ENCODE measurements at places on chromosomes 3 and 15. TPM values are rescaled to one million over a fixed set of nuclear protein-coding genes. Genes with fewer than 3 reads are reported as not detected.

- peaks cover 7% of the 10 kb centered on the region for H3K27me3 ChIP-seq
- H3K4me1 ChIP-seq = no peaks in the 10 kb centered on the region
- no peak overlapping the region for H3K27ac ChIP-seq
- H3K36me3 ChIP-seq = no peaks in the 10 kb centered on the region
- no peak overlapping the region for H3K4me3 ChIP-seq
- DNase-seq = no peak
Measured at GRCh38 chr3:16090024-16090423, 84.5 kb upstream of the GALNT15 start.

DNA sequence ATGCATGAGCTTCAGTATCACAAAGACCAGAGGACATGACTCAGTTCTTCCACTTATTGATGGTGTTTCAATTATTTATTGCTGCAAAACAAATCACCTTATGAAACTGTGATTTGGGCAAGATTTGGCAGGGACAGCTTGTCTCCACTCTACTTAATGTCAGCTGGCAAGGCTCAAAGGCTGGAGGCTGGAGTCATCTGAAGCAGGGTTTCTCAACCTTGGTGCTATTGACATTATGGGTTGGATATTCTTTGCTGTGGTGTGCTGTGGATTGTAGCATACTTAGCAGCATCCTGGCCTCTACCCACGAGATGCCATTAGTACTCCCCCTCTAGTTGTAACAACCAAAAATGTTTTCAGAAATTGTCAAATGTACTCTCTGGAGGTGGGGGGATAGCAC is 138.8 kb upstream of the PEX5L start:
- no peaks in the 10 kb centered on the region for H3K27me3 ChIP-seq
- no peak overlapping the region for H3K4me3 ChIP-seq
- H3K4me1 ChIP-seq = no peaks in the 10 kb centered on the region
- H3K27ac ChIP-seq = no peak overlapping the region
- no peak for DNase-seq

The SERPINI1 gene
- 2.9 TPM for total RNA-seq

DNA sequence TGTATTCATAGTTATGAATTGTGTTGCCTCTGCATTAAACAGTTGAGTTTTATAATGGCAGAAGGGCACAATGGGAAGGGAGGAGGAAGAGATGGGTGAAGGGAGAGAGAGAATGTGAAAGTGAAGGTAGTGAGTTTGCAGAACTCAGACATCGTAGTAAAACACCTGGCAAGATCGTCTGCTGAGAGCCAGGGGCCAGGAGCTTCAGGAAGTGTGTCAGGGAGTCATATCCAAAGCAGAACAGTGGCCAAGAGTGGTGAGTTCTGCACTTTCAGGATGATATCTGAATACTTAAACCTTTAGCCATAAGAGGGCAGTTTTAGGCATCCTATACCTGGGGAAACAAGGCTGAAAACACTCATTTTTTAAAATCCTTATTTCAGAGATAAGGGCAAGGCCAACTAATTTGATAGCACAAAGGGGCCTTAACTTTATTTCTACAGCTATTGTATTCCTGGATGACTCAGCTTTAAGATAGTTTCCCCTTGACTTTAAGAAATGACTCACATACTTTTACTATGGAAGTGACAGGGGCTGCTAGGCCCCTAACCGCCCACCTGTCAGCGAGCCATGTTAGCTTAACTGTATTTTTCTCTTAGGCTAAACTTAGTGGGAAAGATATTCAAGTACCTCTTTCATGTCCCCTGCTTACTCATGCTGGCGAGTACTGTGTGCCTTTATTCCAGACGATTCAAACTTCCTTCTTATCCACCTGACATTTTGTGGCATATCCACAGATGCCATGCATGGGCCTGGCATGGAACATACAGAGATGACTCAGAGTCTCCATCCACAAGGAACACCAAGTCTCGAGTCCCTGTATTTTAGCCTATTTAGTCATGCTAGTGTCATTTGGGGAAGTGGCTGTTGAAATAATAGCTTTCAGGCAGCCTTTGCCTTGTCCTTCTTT is 53.9 kb downstream of the RLBP1 start:
- no peaks in the 10 kb centered on the region for H3K27me3 ChIP-seq
- peaks cover 13% of the 10 kb centered on the region for H3K4me1 ChIP-seq
- peak overlapping the region; percentile 52 for H3K27ac ChIP-seq
- peaks cover 6% of the 10 kb centered on the region for H3K36me3 ChIP-seq
- DNase-seq = peak; percentile 27

GRCh38 chr3:185813205-185813604 is 11.6 kb downstream of the IGF2BP2 start:
- no peak for DNase-seq
- no peak overlapping the region for H3K4me3 ChIP-seq
- no peaks in the 10 kb centered on the region for H3K4me1 ChIP-seq
- peaks cover 36% of the 10 kb centered on the region for H3K27me3 ChIP-seq
- H3K27ac ChIP-seq = no peak overlapping the region
- H3K36me3 ChIP-seq = no peaks in the 10 kb centered on the region

The ACTRT3 gene
- total RNA-seq = 0.58 TPM

- H3K4me3 ChIP-seq = no peak overlapping the region
- no peaks in the 10 kb centered on the region for H3K27me3 ChIP-seq
- no peak overlapping the region for H3K27ac ChIP-seq
- DNase-seq = no peak
Measured at GRCh38 chr15:77143191-77143590, 72.3 kb upstream of the TSPAN3 start.

DNA sequence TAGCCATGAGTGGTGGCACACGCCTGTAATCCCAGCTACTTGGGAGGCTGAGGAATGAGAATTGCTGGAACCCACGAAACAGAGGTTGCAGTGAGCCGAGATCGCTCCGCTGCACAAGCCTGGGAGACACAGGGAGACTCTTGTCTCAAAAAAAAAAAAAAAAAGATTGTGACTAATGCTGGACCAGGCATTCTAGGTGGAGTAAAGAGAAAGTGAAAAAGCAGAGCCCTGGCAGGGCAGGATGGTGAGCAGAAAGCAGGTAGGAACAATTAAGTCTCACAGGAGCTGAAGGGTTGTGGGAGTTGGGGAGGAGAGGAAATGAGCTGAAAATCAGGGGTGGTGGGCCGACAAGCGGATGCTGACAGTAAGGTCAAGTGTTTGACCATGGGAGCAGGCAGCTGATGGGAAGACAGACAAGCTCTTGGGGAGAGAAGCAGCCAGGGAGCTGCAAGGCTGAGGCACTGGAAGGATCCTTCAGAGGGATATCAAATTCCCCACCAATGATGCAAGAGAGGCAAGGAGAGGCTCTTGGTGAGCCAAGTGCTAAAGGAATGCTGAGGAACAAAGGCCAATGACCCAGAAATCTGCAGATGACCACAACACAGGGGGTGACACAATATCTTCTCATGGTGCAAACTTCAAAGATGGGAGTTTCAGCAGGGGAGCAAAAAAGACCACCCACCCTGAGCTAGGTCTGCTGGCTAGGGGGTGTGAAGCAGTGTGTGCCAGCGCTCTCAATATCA is 251.1 kb downstream of the ULK4 start:
- H3K27ac ChIP-seq = no peak overlapping the region
- no peaks in the 10 kb centered on the region for H3K27me3 ChIP-seq
- no peak for DNase-seq
- no peak overlapping the region for H3K4me3 ChIP-seq

DNA sequence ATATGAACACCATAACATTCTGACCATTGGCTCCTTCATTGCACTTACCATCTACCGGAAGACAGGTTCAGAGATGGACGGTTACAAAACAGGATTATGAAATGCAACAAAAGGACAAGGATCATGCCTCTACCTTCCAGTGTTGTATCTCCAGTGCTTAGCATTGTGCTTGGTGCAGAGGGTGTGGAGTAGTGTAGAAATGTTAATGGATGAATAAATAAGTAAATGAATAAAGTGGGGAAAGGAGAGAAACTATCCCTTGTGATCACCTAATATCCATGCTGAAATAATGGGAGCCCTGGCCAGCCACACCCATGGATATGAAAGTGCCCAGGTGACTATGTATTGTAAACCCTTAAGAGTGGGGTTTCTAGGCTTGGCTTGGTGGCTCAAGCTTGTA is 344.8 kb upstream of the LMCD1 start:
- DNase-seq = no peak
- H3K4me1 ChIP-seq = no peaks in the 10 kb centered on the region
- H3K27ac ChIP-seq = no peak overlapping the region
- H3K27me3 ChIP-seq = no peaks in the 10 kb centered on the region
- no peak overlapping the region for H3K4me3 ChIP-seq

The MAP6D1 gene
- not detected for total RNA-seq

The ZNF80 gene
- 0.28 TPM for total RNA-seq

- H3K27ac ChIP-seq = no peak overlapping the region
- no peaks in the 10 kb centered on the region for H3K36me3 ChIP-seq
- H3K4me1 ChIP-seq = peaks cover 26% of the 10 kb centered on the region
Measured at GRCh38 chr15:90154246-90154645, 46.9 kb upstream of the SEMA4B start.

The ECE2 gene
- total RNA-seq = not detected

The DUOXA2 gene
- total RNA-seq = not detected

DNA sequence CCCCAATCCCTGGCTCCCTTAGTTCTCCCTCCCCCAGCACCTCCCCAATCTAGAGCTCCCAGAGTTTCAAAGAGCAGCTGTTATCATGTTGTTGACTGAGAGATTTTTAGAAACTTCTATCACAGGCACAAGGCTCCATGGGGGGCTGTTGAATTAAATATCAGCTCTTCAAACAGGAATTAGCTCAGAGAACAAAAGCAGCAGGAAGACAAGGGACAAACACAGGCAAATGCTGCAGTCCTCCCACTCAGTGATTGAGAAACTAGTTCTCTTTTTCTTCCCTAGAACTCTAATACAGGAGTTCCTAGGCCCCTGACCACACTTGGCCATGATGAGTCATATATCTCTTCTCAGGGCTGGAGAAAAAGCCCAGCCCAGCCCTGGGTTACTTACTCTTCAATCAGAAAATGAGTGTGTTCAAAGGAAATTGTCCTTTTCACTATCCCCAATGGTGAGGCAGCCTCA is 262.1 kb downstream of the IGSF11 start:
- DNase-seq = no peak
- no peaks in the 10 kb centered on the region for H3K27me3 ChIP-seq
- H3K27ac ChIP-seq = no peak overlapping the region
- H3K4me3 ChIP-seq = no peak overlapping the region
- H3K36me3 ChIP-seq = no peaks in the 10 kb centered on the region
- no peaks in the 10 kb centered on the region for H3K4me1 ChIP-seq

GRCh38 chr3:23869977-23870662 is 46.7 kb downstream of the NKIRAS1 start:
- no peak for DNase-seq
- H3K36me3 ChIP-seq = no peaks in the 10 kb centered on the region
- no peaks in the 10 kb centered on the region for H3K4me1 ChIP-seq
- H3K27ac ChIP-seq = no peak overlapping the region
- no peak overlapping the region for H3K4me3 ChIP-seq

All from activated CD4-positive, alpha-beta memory T cell treated with anti-CD3 and anti-CD28 coated beads, Interleukin-2, amount 10 ng/mL, durations not matched to agents 7 days and 5 days (primary cell).